Stimulated activated CD4-positive, alpha-beta T cell treated with anti-CD3 and anti-CD28 coated beads, Interleukin-1b, Interleukin-23, amount 100 ng/mL, for 1 hour (primary cell): ENCODE measurements at places on chromosomes 12 and 14.

GRCh38 chr14:94654071-94654861 is 42.1 kb downstream of the SERPINA3 start:
- DNase-seq: no peak

DNA sequence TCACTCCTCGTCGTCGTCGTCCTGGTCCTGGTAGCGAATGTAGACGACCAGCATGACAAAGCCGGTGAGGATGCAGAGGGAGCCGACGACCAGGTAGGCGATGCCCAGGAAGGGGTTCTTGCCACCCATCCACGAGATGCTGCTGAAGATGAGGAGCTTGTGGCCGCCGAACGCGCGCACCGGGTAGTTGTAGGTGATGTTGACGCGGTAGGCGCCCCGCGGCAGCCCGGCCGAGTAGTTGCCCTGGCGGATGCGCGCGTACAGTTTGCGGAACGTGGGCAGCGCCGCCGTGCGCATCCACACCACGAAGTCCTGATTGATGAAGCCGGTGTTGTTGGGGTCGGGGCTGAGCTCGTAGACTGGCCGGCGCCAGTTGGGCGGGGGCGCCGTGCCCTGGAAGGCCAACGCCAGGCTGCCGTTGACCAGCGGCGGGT is 1.0 kb downstream of the TMEM30B start:
- peak; percentile 2 for DNase-seq

GRCh38 chr12:50953047-50953446 is 703 bp downstream of the HIGD1C start:
- no peak for DNase-seq

GRCh38 chr12:69688471-69689427 is 10.4 kb downstream of the BEST3 start:
- no peak for DNase-seq

GRCh38 chr12:131371401-131372170 is 339.3 kb upstream of the SFSWAP start:
- no peak for DNase-seq

- DNase-seq: no peak
Observed at GRCh38 chr12:123942238-123942653, 30.4 kb downstream of the CCDC92 start.

GRCh38 chr12:96258104-96258961 is 64.2 kb downstream of the ELK3 start:
- DNase-seq: no peak

DNA sequence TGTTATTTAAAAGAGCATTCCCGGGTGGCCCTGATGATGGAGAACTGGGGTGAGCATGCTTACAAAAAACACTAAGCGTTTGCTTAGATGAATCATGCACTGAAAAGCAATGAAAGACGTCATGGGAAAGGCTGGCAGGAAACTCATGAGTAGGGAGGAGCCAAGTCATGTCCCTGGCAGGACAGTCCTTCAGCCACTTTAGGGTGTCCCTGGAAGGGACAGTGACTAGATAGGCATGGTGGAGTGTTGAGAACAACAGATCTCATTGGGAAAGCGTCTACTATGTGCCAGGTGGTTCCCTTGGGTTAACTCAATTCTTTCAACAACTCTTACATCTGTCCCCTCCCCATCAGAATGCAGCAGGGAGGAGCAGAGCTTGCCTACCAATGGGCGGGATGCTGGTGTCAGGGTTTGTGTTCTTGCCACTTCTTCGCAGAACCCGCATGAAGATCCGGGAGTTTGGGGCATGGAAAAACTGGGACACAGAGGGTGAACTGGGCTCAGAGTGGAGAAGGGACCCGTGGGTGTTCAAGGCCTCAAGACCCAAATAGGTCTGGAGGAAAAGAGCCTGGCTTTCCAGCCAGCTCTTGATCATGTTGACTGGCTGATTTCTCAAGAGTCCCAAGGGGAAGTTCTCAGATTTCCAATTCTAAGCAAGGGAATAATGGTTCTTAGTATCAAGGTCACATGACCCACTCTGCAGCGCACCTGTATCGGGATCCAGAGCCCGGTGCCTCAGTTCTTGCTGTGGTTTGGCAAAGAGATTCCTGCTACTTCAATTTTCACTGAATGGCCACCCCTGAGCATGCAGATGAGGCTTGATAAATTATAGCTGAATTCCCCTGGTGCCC is 653.9 kb upstream of the TBX3 start:
- no peak for DNase-seq

GRCh38 chr12:8052679-8053078 is 13.5 kb downstream of the C3AR1 start:
- no peak for DNase-seq

DNA sequence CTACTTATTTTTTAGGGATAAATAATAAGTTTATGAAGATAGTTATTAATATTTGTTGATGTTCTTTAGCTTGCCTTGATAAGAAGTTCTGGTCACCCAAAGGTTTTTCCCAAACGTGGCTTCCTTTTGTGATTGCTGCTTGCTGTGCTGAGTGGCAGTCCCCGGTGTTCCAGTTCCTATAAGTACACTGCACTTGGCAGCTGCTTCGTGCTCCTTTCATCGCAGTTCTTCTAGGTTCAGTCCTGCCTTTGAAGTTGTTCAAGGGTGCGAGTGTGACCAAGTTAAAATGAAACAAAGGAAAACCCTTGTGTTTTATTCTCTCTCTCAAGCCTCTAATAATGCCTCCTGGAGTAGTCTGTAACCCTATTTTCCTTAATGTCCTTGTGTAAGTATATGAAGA is 128.5 kb upstream of the ATF1 start:
- no peak for DNase-seq

- no peak for DNase-seq
Observed at GRCh38 chr12:71135812-71136176, 22.0 kb downstream of the TSPAN8 start.

DNA sequence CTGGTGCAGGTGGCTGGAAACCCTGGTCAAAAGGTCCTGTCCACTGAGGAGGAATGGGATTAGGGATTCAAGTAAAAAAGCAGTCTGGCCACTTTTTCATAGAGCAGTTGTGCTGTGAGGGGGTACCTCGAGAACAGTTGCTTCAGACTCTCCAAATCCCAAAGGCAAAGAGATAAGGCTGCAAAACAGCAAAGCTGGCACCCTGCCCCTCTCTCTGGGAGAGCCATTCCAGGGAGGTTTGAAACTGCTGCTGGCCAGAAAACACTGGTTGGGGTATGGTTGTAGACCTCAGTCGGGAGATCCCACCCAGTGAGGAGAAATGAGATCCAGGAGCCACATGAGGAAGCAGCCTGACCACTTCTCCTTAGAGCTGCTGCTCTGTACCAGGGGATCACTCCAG is 137.3 kb downstream of the CEP83 start:
- no peak for DNase-seq

DNA sequence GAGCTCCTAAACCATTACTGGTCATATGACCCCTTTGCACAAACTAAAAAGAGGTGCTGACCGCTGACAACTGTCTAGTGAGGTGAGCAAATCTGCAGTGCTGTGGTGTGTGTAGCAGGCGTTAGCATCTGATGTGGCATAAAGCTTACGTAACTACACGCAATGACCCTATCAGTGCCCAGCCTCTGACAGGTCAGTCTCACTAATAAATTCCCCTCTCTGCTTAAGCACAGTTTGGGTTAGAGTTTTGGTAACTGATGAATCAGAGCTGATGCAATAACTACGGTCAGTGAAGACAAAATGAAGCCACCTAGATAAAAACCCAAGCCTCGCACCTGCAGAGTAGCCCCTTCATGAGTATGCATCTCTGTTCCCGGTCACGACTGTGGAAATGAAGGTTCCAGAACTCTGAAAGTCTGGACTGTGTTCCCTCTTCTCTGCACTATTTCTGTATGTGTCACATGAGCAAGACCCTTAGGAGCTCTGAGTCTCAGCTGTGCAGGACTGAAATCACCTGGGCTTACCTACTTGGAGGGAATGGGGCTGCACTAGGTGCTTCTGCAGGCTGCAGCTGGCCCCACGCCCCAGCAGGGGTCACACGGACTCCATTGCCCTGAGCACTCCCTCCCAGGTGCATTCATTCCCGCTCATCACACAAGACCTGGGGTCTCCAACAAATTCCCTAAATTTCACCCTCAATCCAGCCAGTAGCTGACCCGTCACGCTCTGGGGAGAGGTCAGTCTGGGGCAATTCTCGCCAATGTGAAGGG is 54.4 kb downstream of the RIMBP2 start:
- DNase-seq: no peak

DNA sequence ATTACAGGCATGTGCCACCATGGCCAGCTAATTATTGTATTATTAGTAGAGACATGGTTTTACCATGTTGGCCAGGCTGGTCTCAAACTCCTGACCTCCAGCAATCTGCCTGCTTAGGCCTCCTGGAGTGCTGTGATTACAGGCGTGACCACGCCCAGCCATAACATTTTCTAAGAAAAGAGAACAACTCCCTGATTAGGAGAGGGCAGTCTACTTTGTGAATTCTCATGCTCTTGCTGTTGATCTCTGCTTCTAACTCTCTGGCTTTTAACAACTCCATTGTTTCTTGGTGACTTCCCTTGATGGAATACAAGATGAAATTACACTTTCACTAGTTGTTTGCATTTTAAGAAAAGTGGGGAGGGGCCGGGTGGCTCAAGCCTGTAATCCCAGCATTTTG is 33.6 kb downstream of the SSH1 start:
- DNase-seq: no peak

- DNase-seq: no peak
Observed at GRCh38 chr14:83638748-83639504, 1891.0 kb upstream of the FLRT2 start.
